ENCODE measurements at places on chromosomes 11 and 22.

DNA sequence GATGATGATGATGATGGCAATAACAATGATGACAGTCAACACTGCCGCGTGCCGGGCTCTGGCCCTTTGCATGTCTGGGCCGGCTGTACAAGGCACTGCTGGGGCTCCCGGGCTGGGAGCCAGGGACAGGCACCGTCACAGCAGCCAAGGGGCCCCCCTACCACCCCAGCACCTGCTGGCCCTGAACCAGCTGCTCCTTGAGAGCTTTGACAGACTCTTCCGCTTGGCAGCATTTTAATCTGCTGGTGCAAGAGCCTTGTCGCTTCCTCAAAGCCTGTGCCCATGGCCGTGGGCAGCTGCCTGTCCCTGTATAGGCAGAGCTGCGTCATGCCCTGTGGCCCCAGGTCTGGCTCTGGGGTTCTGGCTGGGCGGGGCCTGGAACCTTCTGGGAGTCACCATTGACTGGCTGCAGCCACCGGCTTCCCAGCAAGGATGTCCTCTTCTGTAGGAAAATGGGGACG, 12.9 kb upstream of the MUC6 start:
- DNase-seq: no peak

GRCh38 chr22:38518620-38519019, 12.5 kb upstream of the DDX17 start:
- no peak for DNase-seq

GRCh38 chr11:6237266-6237665, 1.6 kb upstream of the CNGA4 start:
- DNase-seq: no peak

- DNase-seq: peak; percentile 2
Observed at GRCh38 chr11:108589136-108589535, 4.4 kb downstream of the EXPH5 start.

GRCh38 chr11:19957294-19957943, 202.9 kb downstream of the DBX1 start:
- no peak for DNase-seq

DNA sequence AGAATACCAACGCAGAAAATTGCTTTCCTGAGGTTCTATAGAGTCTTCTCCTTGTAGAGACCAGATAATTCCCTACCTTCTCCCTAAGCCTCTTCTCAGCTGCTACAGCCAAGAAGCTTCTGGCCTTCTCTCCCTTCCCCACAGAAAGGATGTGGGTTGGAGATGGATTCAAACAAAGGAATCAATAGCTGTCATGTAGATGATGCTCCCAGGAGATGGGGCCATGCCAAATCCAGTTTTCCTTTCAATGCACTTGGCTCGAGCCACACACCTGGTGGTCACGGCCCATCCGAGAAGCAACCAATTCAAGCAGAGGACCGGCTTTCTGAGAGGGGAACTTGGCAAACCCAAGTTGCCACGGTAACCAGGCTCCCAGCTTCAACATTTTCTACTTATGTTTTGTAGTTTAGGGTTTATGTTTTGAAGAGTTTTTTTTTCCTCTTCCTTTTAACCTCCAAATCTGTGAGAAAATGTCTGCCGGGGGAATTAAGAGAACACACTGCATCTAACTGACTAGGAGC, 31.3 kb upstream of the OPCML start:
- no peak for DNase-seq

GRCh38 chr22:26893173-26894110, 236.1 kb downstream of the MIAT start:
- DNase-seq: no peak

GRCh38 chr22:27538666-27539065, 262.9 kb downstream of the MN1 start:
- DNase-seq: no peak

DNA sequence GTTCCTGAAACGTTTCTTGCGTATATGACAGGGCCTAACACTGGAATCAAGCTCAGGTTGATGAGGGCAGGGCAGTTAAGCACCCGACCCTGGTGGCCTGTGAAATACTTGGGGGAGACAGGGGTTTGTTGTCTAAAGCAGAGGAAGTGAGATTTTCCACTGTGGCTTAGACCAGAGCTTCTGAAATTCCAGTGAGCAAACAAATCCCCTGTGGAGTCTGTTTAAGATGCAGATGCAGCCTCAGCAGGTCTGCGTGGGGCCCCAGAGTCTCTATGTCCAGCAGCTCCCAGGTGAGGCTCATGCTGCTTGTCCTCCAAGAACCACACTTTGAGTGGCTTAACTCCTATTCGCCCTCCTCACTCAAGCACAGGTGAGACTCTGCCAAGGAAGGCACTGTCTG, 39.1 kb upstream of the PRAME start:
- DNase-seq: no peak

- peak; percentile 57 for DNase-seq
Observed at GRCh38 chr11:61917334-61918109, at the start of gene RAB3IL1. RAB3IL1 (minus strand) TSS chr11:61917566; CDS start chr11:61917367, 199 bp downstream.

DNA sequence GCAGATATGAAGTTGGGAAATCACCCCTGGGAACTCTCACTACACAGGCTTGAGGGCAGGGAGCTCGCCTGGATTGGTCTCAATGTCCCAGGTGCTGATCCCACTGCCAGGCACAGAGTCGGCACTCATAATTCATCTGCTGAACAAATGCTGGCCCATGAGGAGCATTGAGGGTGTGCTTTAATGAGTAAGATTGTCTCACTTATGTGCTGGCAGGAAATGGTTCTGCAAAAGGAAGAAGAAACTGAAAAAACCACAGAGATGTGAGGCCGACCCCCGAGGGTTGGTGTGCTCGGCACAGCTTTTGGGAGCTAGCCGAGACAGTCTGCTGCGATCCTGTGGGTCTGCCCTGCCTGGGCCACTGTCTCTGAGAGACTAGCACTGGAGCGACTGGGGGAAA, 9.4 kb downstream of the PLAAT2 start:
- no peak for DNase-seq

- no peak for DNase-seq
Observed at GRCh38 chr22:25956801-25957200, 212.5 kb upstream of the SEZ6L start.

- DNase-seq: no peak
Observed at GRCh38 chr11:15923183-15923582, 433.2 kb downstream of the SOX6 start.

DNA sequence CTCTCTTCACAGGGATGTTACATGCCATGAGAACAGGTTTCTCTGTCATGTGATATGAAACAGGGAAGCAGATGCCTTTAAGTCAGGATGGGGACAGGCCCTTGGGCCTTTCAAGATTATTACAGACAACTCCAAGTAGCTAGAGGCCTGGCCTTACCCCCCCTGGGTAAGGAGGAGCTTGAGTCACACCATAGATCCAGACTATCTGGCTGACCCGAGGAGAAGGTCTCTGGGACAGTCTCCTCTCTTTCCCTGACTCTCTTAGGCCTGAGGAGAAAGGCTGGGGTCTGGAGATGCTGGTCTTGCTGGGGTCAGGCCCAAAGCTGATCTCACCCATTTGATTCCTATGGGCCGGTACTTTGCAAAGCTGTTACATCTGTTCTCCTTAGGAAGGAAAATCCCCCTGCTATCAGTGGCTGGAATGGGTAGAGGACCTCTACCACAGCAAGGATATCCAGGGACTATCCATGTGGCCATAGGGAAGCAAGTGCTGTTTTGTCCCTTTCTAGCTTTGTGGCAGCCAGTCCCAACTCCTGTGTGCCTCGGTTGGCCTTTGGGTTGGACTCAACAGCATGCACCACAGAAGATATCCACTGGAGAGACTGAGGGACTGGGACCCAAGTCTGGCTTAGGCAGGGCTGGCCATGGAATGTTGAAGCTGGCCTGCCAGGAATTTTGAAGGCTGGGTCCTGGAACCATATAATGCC, 25.2 kb downstream of the RELT start:
- no peak for DNase-seq
